Kidney (tissue), 22 donors: ENCODE measurements at places on chromosomes 12 and 14. TPM values are rescaled to one million over a fixed set of nuclear protein-coding genes. Genes with fewer than 3 reads are reported as not detected.

- no peak for DNase-seq
These were observed 4.1 kb downstream of the CLEC2D start for GRCh38 chr12:9673404-9674225.

- DNase-seq, result no peak
These were observed 56.3 kb downstream of the SLC16A7 start for GRCh38 chr12:59652130-59652529.

RGS6 gene
- total RNA-seq, result 1.1 TPM

- no peak for DNase-seq
These were observed 85.7 kb downstream of the ITPK1 start for GRCh38 chr14:93029911-93030508.

ACSM4 gene
- not detected for total RNA-seq

- DNase-seq, result no peak
These were observed 219.4 kb downstream of the KSR2 start for GRCh38 chr12:117749431-117749830.

- DNase-seq, result no peak
These were observed 286.9 kb downstream of the ERC1 start for GRCh38 chr12:1277905-1278304.

DNA sequence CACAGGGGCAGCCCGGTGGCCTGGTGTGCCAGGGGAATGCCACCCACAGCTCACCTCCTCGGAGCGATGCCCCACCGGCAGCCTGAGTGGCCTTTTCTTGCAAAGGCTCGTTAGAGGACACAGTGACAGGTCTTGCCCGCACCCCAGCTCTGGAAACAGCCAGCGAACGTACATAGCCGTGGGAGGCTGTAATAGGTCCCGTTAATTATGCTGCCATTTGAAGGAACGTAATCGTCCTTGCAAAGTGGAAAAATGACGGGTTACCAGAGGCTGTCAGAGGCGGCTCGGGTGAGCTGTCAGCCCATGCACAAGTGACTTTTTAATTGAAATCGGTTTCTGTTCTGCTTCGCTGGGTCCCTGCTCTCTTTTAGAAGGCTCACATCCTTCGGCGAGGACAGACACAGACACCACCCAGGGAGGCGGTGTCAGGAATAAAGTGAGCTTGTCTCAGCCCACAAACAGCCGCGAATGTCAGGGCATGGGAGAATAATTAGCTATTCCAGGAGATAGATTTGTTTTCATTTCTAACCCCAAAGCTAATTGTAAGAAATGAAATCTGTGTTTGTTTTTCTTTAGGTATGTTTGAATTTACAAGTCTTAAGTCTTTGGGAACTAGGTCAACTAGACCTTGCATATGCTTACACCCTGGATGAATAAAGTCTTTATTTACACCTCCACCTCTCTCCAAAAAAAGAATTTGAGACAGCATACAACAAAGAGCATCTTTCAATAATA is 77.2 kb upstream of the RFLNA start:
- no peak for DNase-seq

EPYC gene
- total RNA-seq, result not detected

IL22 gene
- total RNA-seq, result not detected

OR10G3 gene
- not detected for total RNA-seq

TMCC3 gene
- 14.7 TPM for total RNA-seq

TAS2R20 gene
- 4.1 TPM for total RNA-seq

- DNase-seq, result peak; percentile 15
These were observed 57.2 kb downstream of the RIN3 start for GRCh38 chr14:92570674-92571262.

KRT83 gene
- not detected for total RNA-seq

GRCh38 chr12:6850796-6851152 is 312 bp downstream of the CDCA3 start:
- DNase-seq, result no peak

- DNase-seq, result no peak
These were observed 25.0 kb downstream of the OTUB2 start for GRCh38 chr14:94051115-94051514.

SRRM4 gene
- total RNA-seq, result 0.06 TPM

GRCh38 chr12:131672941-131673887 is 37.7 kb upstream of the SFSWAP start:
- DNase-seq, result peak; percentile 14

GRCh38 chr12:11927286-11927935 is 143.3 kb upstream of the BCL2L14 start:
- DNase-seq, result no peak

GRCh38 chr12:4934407-4935035 is 24.8 kb downstream of the KCNA1 start:
- DNase-seq, result no peak

GRCh38 chr12:5784462-5785130 is 160.5 kb downstream of the ANO2 start:
- no peak for DNase-seq

- no peak for DNase-seq
These were observed 841.1 kb downstream of the NRXN3 start for GRCh38 chr14:79011091-79011919.

SERPINA10 gene
- not detected for total RNA-seq

DNA sequence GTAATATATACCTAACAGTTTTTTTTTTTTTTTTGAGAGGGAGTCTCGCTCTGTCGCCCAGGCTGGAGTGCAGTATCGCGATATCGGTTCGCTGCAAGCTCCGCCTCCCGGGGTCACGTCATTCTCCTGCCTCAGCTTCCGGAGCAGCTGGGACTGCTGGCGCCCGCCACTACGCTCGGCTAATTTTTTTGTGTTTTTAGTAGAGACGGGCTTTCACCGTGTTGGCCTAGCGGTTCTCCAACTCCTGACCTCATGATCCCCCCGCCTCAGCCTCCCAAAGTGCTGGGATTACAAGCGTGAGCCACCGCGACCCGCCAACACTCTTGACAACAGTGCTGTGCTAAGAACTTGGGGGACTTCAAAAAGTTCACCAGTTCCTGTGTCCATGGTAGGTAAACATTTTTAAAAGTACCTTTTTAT is 63.5 kb downstream of the FOXG1 start:
- no peak for DNase-seq

DNA sequence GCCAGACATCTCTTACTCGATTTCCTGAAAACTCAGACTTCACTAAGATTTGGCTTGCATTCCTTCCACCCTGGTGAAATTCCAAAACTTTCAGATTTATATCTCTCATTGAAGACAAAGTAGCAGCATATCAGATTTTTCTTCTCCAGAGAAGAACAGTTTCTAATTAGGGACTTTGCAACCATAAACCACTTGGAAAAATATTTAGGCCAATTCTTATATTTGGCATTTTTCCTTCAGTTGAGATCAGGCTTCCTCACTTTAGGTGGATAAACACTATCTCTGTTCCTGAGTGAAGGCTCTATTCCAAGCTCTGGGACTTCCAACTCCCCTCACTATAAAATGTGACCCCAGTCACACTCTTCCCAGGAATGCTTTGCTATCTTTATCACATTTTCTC is 1434.3 kb upstream of the FLRT2 start:
- DNase-seq, result no peak

DNA sequence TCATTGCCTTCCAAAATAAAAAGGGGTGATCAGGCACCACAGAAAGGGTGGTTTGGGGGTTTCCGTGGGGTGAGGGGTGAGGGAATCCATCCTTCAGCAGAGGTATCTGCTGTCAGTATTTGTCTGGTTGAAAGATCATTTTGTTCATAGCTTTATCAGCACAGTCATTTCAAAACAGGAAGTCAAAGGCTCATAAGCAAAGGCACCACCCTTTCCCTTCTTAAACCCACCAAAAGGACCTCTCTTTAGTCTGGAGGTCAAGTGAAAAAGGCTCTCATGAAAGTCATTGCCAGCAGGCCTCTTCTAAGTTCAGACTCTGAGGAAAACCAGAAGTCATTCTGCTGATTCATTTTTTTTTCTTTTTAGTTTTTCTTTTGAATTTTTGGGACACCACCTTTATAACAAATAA is 6.2 kb downstream of the CHST11 start:
- no peak for DNase-seq

- DNase-seq, result no peak
These were observed 5.8 kb downstream of the JDP2 start for GRCh38 chr14:75433631-75434071.

TSHR gene
- total RNA-seq, result 0.98 TPM

CNIH1 gene
- total RNA-seq, result 64.8 TPM

DNA sequence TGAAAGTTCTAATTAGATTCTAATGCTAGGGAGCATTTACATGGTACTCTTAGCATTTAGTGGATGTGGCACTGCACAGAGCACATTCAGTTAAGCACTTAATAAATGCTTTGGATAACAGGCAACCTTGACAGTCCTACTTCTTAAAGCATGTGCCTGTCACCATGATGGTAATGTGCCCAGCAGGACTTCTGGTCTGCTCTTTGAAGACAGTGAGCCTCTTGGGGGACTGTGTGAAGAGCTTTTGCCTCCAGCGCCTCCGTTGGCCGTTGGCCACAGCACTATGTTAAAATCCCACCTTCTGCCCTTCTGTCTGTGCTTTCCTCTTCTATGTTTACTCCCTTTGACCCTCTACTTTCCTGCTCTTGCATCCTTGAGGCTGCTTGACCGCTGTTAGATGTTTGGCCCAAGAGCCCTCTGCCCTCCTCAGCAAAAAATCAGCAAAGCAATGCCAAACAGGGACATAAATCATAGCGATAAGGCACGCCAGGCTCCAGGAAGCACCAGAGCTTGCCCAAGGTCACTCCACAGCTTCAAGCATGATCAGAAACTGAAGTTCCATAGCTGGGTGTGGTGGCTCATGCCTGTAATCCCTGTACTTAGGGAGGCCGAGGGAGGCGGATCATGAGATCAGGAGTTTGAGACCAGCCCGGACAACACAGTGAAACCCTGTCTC is 8.3 kb downstream of the CDKL1 start:
- DNase-seq, result no peak

ACVRL1 gene
- total RNA-seq, result 88.4 TPM

DNA sequence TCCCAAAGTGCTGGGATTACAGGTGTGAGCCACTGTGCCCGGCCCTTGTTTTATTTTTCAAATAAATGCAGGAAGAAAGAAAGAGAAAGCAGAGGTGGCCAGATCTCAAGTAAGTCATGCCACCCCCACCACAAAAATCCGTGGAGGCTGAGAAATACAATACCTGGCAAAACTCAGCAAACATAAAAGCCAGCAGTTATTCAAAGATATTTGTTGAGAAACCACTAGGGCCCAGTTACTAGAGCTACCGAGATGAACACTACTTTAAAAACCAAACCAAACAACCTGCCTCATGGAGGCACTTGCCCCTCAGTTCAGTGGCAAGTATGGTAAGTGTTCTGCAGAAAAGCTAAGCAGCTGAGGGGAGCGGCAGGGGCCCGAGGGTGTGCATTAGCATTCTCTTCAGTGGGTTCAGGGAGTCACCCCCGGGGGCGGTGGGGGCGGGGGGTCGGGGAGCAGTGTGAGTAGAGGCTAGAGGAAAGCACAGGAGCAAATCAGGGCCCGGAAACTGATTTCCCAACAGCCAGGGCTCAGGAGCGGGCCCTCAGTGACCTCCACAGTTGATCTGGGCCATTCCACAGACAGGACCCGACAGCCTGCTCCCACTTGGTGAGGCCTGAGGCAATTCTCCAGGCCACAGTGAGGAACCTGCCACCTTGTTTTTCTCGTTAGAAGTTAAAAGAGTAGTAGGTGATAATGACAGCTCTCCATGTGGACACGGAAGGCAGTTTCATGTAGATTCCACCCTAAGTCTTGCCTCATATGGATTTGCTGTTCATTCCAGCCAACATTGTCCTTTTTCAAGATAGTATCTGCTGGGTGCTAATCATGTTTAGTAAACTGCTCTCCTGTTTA is 8.6 kb downstream of the EVL start:
- no peak for DNase-seq

GRCh38 chr12:121807642-121808347 is 4.0 kb downstream of the SETD1B start:
- DNase-seq, result peak; percentile 41

DNA sequence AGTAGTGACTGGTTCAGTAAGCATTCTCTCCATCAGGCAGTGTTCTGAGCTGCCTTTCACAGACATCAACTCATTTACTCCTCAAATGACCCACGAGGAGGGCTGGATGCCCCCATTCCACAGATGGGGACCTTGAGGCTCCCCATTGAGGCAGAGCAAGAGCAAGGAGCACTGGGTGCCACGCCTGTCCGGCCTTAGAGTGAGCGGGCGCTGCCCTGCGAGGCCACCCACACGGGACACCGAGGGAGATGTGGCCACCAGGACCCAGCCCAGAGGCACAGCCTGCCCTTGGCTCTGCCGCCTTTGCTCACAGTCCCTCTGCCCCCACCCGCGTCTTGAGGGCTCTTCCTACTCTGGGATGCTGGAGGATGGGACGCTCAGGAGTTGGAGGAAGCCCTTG is 3.0 kb downstream of the FBRSL1 start:
- DNase-seq, result no peak

GRCh38 chr14:92525322-92526095 is 11.9 kb downstream of the RIN3 start:
- no peak for DNase-seq

- DNase-seq, result peak; percentile 78
These were observed 396 bp downstream of the FERMT2 start for GRCh38 chr14:52950410-52950897.

- no peak for DNase-seq
These were observed 53.8 kb upstream of the NTF3 start for GRCh38 chr12:5377997-5378592.

PLD4 gene
- 3.2 TPM for total RNA-seq

DNA sequence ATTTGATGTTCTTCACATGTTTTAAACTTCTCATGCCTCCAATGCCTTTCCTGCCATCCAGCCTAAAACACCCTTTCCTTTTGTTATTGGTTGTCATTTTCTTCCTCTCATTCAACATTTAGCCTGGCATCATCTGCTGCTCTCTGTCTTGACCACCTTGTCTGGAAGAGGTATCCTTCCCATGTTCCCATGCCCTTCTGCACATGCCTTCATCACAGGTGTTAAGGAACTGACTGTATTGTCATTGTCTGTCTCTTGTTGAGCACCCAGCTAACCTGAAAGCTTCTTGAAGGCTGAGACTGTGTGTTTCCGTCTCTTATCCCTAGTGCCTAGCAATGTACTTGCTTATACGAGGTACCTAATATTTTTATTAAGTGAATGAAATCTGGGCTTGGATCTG is 4.5 kb upstream of the LRP1 start:
- no peak for DNase-seq

GRCh38 chr14:61388173-61388975 is 67.0 kb downstream of the PRKCH start:
- DNase-seq, result no peak

DNA sequence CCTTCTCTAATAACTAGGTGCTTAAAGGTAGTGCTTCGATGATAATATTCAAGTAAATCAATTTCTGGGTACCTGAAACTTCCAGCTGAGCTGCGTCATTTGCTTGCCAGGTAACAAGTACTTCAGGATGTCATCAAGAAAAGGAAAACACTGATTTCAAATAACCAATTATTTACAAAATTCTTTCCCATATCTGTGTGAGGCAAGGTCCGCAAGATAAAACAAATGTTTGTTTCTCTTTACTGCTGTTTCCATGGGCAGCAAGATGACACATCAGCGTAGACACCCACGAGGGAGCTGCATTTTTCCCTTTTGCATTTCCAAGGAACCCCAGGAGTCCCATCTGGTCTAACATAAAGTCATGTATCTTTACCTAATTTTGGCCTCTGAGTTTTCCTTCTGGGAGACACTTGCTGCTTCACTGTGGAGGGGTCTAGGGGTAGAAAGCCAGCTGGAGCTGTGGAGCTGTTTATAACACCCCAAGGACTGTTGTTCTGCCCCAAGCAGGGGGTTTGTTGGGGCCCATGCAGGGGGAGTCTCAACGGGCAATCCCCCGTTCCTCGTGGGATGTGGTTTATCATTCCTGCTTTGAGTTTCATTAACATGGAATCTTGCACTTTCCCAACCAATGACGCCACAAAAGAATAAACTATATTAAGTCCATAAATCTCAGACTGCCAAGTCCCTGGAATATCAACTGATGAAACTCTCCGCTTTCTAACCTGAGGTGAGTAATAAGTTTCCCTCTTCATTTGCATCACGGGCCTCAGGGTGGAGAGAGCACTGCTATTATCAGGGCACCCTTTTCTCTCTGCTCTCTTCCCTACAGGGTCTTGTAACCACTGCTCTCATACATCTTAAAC is 112.8 kb upstream of the PELI2 start:
- no peak for DNase-seq
